ENCODE measurements at places on chromosomes 1 and 21.

- DNase-seq, result no peak
Measured at GRCh38 chr1:1319646-1319941, 4.9 kb downstream of the INTS11 start.

DNA sequence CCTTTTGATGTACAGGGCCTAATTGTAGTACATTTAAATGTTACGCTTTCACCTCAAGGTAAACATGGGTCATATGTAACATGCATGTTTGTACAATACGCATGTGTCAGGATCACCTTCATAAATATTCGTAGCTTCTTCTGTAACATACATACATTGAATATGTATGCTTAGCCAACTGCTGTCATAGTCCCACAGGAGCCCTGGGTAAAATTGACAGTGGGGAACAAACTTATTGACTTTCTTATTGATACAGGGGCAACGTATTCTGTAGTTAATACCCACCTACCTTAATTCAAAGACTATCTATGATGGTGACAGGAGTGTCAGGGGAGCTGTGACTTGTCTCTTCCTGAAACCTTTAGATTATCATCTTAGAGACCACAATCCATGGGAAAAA, 3.7 kb upstream of the REN start:
- DNase-seq, result no peak

GRCh38 chr1:12481928-12482327, 136.1 kb downstream of the DHRS3 start:
- DNase-seq, result no peak

DNA sequence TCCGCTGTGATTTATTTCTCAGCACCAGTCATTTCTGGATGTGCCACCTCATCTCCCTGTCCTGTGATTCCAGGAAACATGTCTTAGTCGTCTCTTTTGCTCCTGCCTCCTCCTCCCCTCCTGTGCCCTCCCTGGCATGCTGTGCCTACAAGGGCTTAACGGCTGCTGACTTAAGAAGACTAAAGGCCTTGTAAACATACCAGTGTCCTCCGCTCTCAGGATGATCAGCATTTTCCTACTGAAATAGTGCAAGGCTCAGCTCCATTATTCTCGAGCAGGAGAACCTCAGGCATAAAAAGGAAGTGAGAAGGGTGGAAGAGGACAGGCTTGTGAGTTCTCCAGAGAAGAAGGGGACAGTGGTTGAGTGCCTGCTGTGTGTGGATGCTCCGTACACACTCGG, 61.6 kb upstream of the RUNX3 start:
- DNase-seq, result peak; percentile 59

GRCh38 chr1:117124661-117125060, 3.1 kb upstream of the TRIM45 start:
- no peak for DNase-seq

GRCh38 chr21:32306021-32306780, 7.5 kb downstream of the MRAP start:
- DNase-seq, result no peak

GRCh38 chr1:241816008-241816407, 32.0 kb upstream of the EXO1 start:
- DNase-seq, result no peak

DNA sequence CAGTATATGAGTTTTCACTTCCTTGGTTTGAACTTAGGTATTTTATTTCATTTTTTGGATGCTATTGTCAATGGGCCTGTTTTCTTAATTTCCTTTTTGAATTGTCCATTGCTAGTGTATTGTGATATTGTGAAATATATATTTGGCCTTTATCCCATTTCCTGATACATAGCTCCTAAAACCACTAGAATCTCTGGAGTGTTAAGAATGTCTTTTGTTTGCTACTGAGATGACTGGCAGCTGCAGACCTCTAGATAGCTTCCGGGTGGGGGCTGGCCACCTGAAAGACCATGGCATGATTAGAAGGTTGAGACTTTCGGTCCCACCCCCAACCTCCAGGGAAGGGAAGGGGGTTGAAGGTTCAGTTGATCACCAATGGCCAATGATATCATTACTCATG, 245.4 kb downstream of the KCNJ6 start:
- no peak for DNase-seq

- DNase-seq, result no peak
Measured at GRCh38 chr1:41414716-41415306, 53.6 kb downstream of the FOXO6 start.

DNA sequence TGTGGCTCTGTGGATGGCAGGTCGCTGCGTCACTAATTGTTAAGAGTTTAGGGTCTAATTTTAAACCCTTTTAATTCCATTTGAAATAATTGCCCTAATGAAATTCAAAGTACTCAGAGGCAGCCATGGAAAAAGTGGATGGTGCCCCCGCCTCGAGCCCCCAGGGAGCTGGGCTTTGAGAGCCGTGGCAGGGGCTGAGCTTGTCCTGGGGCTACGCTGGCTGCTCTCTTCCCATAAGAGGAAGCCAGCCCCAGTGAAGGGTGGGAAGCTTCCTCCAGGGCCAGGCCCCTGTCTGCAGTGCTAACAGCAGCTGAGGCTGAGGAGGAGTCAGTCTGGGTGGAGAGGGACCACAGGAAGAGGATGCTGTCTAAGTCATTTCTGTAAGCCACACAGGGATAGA, 315.0 kb upstream of the POU3F1 start:
- no peak for DNase-seq

GRCh38 chr1:173205146-173206051, 1.7 kb downstream of the TNFSF4 start:
- DNase-seq, result peak; percentile 24

- DNase-seq, result no peak
Measured at GRCh38 chr1:69777423-69777822, 209.7 kb downstream of the LRRC7 start.

DNA sequence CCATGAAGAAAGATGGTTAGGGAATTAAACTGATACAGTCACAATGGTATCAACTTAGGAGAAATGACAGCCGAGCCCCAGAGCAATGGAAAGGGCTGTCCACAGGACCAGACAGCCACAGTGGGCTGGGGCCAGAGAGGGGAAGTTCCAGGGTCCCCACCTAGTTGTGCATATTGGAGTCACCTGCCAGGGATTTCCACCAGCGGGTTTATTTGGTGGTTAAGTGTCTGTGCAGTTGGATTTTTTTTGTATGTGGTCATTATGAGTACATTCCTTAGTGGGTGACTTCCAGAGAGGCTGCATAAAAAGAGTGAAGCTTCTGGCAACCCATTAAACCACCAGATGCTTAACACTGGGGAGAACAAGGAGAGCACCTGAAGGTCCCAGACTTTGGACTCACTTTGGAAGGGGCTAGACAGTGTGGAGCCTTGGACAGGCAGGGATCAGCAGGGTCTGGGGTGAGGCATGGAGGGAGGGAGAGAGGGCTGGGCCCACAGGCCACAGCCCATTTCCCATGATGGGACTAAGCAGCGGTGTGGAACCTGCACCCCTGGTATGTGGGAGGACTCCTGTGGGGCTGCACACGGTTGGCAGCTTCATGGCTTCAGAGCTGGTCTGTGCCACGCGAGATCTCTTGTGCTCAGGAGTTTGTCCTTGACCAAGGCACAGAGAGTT, 7.8 kb upstream of the PTTG1IP start:
- DNase-seq, result no peak

- DNase-seq, result no peak
Measured at GRCh38 chr1:38153066-38153777, 106.6 kb upstream of the POU3F1 start.

DNA sequence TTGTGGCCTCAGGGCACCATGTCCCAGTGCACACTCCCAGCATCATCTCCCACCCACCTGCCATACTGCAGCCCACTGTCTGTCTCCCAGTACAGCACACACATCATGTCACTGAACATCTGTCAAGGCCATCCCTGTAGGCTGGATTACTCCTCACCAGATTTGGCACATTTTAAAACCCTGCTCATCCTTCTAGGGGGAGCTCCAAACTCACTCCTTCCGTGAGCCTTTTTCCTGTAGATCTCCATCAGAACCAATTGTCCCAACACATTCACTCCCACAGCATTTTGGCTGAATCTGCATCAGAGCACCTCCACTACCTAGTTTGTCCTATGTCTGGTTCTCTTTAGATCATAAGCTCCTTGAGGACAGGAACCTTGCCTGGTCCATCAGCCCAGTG, 58.6 kb upstream of the GRIK3 start:
- DNase-seq, result no peak

GRCh38 chr1:58922302-58923089, 138.6 kb upstream of the JUN start:
- DNase-seq, result peak; percentile 47

DNA sequence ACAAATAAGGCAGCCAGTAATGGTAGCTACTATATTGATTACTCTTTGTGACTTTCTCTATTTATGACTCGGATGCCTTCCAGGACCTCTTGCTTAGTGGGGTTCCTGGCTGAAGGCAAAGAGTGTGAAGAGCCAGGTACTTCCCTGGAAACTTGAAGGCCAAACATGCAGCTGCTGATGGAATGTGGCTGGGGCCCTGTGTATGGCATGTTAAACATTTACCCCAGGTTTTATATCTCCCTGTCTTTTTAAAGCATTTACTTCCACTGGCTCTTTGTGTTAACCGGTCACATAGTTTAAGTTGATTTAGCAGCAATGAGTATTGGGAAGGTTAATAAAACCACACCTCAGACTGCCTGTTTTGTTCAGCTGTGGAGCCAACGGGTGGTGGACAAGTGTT, 45.7 kb upstream of the PAXBP1 start:
- DNase-seq, result no peak

- DNase-seq, result no peak
Measured at GRCh38 chr1:83627045-83627444, 371.9 kb downstream of the TTLL7 start.

GRCh38 chr1:160024195-160024905, 7.4 kb downstream of the PIGM start:
- DNase-seq, result no peak

DNA sequence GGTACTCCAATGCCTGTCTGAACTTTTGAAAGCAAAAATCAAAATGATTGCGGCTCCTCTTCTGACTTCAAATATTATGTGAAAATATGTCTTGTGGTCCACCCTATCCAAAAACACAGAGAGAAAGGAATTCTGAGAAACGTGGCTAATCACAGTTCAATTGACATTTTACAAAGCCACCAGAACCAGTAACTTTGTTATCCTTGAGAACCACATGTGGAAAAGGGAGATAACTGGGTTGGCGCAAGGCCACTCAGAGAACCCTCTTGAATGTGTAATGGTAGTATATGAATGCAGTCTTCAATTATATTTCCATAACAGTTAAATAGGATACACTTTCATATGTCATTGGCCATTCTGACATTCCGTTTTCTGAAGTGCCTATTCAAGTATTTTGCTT, 1030.0 kb upstream of the TMPRSS15 start:
- DNase-seq, result no peak

- DNase-seq, result no peak
Measured at GRCh38 chr1:175600721-175601440, 142.5 kb downstream of the TNR start.

GRCh38 chr1:164725401-164725800, 166.4 kb downstream of the PBX1 start:
- no peak for DNase-seq

DNA sequence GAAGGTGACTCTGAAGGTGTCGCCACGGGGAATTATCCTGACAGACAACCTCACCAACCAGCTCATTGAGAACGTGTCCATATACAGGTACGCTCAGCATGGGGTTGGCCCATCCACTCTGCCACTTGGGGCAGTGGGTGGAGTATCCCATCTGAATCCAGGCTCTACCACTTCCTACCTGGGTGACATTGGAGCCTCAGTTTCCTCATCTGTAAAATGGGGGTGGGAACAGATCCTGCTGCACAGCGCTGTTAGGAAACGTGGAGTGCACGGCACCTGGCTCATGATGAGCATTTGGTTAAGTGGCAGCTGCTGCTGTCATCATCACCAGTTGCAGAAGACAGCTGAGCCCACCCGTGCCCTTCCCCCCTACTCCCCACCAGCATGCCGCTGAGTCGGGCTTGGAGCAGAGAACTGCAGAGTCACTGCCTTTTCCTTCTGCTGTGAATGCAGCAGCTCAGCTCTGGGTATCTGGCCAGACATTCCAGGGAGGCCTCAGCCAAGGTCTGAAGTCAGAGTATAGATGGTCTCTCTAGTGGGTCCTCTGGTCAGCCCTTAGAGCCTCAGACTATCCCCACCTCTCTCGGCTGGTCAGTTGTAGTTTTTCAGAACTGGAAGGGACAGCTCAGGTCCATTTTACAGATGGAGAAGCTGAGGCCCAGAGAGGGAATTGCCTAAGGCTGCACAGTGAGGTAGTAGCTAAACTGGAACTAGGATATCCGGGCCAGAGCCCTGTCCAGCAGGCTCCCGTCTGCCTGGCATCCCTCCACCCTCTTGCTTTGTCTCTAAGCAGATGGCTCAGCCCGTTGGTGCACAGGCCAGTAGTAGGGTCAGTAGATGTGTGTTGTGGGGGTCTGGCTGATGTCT, 11.7 kb downstream of the LDLRAP1 start:
- DNase-seq, result no peak

- no peak for DNase-seq
Measured at GRCh38 chr1:188822248-188822647, 1655.4 kb downstream of the BRINP3 start.

GRCh38 chr1:14926818-14927575, 226.6 kb upstream of the TMEM51 start:
- DNase-seq, result no peak
